ENCODE measurements at places on chromosomes 4 and X.
A peak's percentile ranks its signal among the peaks of the same experiment; 100 is the strongest.

DNA sequence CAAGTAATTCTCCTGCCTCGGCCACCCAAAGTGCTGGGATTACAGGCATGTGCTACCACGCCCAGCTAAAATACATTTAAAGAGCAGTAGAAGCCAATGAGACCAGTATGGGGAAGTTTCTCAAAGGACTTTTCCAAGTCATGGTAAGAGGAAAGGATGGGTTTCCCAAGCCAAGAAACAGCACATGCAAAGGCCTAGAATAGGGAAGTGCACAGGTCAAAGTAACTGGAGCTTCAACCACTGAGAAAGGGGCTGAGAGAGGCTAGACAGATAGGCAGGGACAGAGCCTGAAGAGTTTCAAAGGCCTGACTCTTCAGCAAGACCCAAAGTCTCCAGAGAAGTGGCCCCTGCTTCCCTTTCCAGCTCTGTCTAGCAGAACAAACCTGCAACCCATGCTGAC, 162.1 kb downstream of the CORIN start:
- no peak for DNase-seq
- H3K4me1 ChIP-seq = no peaks in the 10 kb centered on the region
- no peaks in the 10 kb centered on the region for H3K36me3 ChIP-seq
- no peak overlapping the region for H3K27ac ChIP-seq

DNA sequence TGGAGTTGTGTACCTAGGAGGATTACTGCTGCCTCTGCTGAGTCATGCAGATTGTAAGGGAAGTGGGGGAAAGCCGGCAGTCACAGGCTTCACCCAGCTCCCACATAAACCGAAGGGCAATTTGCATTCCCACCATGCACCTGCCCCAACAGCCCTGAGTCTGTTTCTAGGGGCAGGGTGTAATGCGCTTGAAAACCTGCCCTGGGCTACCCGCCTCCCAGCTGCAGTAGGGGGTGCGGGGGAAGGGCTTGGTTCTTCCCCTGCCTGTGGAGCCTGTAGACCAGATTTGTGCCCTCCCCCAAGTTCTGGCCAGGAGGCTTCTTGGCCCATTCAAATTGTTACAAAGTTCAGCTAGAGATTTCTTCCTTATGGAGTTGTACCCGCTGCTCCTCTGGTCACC, 269.2 kb upstream of the DDX53 start:
- no peaks in the 10 kb centered on the region for H3K36me3 ChIP-seq
- H3K27ac ChIP-seq = no peak overlapping the region
- H3K4me1 ChIP-seq = no peaks in the 10 kb centered on the region
- DNase-seq = no peak

DNA sequence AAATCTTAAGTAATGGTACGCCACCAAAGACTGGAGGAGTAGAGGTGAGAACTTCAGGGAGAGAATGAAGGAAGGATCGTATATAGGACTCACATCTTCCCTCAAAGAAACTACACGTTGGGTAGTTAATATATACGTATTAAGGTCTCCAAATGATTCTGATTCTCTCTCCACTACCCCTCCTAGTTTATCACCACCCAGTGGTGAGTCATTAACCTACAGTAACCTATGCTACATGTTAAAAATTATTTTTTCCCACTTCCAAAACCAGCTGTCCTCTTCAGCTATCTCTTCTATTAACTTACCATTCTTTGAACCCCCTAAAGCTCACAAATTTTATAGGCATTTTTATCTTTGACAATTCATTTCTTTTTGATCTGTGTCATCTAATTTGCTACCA, 69.7 kb downstream of the RPS6KA6 start:
- H3K4me1 ChIP-seq = no peaks in the 10 kb centered on the region
- no peak overlapping the region for H3K27ac ChIP-seq
- H3K36me3 ChIP-seq = peaks cover 5% of the 10 kb centered on the region
- no peaks in the 10 kb centered on the region for H3K27me3 ChIP-seq
- DNase-seq = no peak
- H3K4me3 ChIP-seq = no peak overlapping the region

GRCh38 chrX:121585626-121586025, 538.2 kb downstream of the GLUD2 start:
- H3K4me1 ChIP-seq = peaks cover 2% of the 10 kb centered on the region
- no peak overlapping the region for H3K4me3 ChIP-seq
- DNase-seq = no peak
- no peaks in the 10 kb centered on the region for H3K27me3 ChIP-seq
- no peaks in the 10 kb centered on the region for H3K36me3 ChIP-seq
- no peak overlapping the region for H3K27ac ChIP-seq

DNA sequence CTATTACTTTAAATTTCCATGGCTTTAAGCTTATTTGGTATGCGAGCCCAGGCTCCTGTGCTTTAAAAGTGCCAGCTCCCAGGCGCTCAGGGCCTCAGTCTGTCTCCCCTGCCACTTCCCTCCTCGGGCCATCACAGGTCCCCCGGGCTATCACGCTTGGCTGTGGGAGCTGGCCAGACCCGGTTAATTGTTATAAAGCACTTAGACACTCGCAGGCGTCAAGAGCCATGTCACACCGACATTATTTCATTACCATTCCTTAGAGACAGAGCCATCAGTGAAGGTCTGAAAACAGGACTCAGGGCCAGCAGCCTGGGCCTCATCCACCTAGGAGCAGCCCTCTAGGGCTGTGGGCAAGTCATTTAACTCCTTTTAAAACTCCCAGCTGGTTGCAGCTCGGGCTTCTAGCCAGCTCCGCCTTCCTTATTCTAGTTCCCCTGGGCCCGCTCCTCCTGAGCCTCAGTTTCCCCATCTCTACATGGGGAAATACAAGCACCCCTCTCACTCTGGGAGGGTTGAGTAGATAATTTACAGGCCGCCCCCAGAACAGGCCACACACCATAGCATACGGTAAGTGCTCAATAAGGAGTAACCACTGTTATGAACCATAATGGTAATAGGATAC, 99.0 kb downstream of the HMX1 start:
- no peak overlapping the region for H3K4me3 ChIP-seq
- H3K4me1 ChIP-seq = no peaks in the 10 kb centered on the region
- no peak overlapping the region for H3K27ac ChIP-seq
- H3K27me3 ChIP-seq = no peaks in the 10 kb centered on the region
- DNase-seq = no peak
- H3K36me3 ChIP-seq = no peaks in the 10 kb centered on the region

- H3K4me3 ChIP-seq = no peak overlapping the region
- H3K4me1 ChIP-seq = peaks cover 9% of the 10 kb centered on the region
- peaks cover 3% of the 10 kb centered on the region for H3K36me3 ChIP-seq
- DNase-seq = no peak
- no peaks in the 10 kb centered on the region for H3K27me3 ChIP-seq
Measured at GRCh38 chr4:41992967-41993857, 2.9 kb downstream of the SLC30A9 start.

- H3K4me3 ChIP-seq = peak overlapping the region; percentile 96
- no peaks in the 10 kb centered on the region for H3K27me3 ChIP-seq
- peak overlapping the region; percentile 98 for H3K27ac ChIP-seq
- DNase-seq = no peak
- H3K4me1 ChIP-seq = peaks cover 34% of the 10 kb centered on the region
Measured at GRCh38 chr4:56979421-56980072, 851 bp downstream of the POLR2B start.

GRCh38 chr4:110224142-110224541, 25.7 kb upstream of the ELOVL6 start:
- no peak overlapping the region for H3K27ac ChIP-seq
- no peak for DNase-seq

- DNase-seq = no peak
- no peaks in the 10 kb centered on the region for H3K27me3 ChIP-seq
- no peaks in the 10 kb centered on the region for H3K36me3 ChIP-seq
- H3K27ac ChIP-seq = no peak overlapping the region
- peaks cover 14% of the 10 kb centered on the region for H3K4me1 ChIP-seq
- H3K4me3 ChIP-seq = no peak overlapping the region
Measured at GRCh38 chr4:185467101-185467500, 4.4 kb downstream of the CCDC110 start.

DNA sequence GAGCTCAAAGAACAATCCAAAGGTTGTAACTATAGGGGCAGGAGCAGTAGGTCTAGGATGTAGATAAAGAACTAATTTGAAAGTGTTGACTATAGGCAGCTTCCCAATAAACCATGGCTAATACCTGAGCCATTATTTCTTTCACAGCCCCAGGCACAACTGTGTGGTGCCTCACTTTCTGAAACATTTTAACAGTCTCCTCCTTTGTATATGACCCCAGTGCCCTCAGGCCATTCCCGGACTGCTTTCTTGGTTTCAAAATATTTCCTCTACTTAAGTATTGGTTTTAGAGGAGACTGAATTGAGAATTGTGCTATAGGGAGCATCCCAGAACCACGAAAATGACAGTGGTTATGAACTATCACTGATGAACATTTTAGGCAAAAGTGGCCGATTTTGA, 728.7 kb downstream of the IL1RAPL1 start:
- no peak overlapping the region for H3K27ac ChIP-seq
- H3K36me3 ChIP-seq = no peaks in the 10 kb centered on the region
- no peak overlapping the region for H3K4me3 ChIP-seq
- no peaks in the 10 kb centered on the region for H3K4me1 ChIP-seq
- no peak for DNase-seq

DNA sequence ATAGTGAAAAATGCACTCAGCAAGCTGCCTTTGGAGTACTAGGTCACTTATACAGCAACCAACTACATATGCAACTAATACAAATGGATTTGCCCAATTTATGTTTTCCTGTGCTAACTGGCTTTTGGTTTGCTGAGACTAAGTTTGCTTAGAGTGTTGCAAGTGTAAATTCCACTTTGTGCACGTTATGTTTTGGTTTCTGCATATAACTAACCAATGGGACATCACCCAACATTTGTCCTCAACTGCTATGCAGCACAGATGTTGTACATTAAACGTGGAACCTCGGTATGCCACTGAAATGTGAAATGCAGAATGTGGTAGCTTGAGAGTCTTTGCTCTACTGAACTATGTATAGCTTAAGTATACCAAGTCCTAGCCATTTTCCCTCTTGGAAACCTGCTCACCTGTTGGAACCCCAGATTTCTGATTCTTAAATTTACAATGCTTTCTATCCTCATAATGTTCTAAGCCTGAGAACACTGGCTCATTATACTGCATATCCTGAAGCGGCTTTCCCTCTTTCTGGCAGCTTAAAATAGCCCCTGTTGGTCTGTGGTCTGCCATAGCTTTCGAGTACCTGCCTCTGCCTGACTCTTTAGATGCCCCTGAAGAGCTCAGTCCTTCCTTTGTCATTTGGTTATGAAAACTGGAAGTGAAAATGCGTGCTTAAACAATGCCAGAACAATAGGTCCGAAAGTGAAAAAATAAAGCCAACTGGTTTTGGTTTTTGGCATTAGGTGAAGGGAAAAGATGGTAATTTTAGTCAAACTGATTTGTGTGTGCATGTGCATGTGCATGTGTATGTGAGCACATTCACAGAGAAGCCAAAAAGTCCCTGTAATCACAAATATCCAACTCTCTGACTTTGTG, 158.0 kb downstream of the SH2D1A start:
- H3K36me3 ChIP-seq = no peaks in the 10 kb centered on the region
- no peak overlapping the region for H3K4me3 ChIP-seq
- H3K4me1 ChIP-seq = no peaks in the 10 kb centered on the region
- peaks cover 1% of the 10 kb centered on the region for H3K27me3 ChIP-seq
- H3K27ac ChIP-seq = no peak overlapping the region

DNA sequence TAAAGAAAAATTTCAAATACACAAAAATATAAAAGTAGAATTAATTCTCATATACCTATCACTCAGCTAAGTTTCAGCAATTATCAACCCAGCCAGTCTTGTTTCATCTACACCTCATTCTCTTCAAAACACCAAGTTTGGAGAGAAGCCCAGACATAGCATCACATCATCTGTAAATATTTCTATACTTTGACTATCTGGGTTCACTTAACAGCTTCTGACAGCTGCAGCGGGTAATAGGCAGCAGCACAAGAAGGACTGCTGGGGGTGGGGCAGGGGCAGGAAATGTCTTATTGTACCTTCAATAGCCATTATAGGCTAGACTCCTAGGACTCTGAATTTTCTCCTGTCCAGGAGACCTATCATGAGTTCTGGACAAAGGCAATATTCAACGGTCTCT, 54.1 kb downstream of the PHF8 start:
- H3K36me3 ChIP-seq = peaks cover 21% of the 10 kb centered on the region
- H3K27ac ChIP-seq = peak overlapping the region; percentile 69
- no peak for DNase-seq
- H3K27me3 ChIP-seq = no peaks in the 10 kb centered on the region
- no peak overlapping the region for H3K4me3 ChIP-seq
- no peaks in the 10 kb centered on the region for H3K4me1 ChIP-seq

DNA sequence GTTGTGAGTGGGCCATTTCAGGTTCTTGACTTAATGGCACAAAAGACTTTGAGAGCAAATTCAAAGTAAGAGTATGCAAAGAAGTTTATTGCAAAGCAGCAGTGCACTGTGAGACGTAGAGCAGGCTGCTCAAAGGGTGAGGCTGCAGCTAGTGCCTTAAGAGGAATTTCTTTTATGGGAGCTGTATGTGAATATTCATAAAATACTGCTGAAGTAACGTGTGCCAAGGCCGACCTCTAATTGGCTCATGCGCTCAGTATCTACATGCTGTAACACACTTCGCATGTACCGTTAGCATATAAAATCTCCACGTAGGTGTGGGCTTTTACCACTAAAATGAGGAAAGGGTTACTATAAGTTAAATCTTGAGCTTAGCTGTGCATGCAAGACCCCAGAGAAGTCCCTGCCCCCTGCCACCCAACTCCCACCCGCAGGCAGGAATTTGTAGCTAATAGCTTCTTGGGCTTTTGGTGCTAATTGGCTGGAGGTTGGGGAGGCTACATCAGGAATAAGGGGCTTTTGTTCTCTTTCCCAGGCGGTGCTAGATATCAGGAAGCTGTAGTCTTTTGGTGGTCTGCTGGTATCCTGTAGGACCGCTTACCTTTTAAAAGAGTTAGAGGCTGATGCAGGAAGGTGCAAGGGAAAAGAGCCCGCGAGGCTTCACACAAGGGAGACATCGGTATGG, 47.6 kb downstream of the FSTL5 start:
- H3K27me3 ChIP-seq = no peaks in the 10 kb centered on the region
- no peak overlapping the region for H3K27ac ChIP-seq
- no peaks in the 10 kb centered on the region for H3K4me1 ChIP-seq
- DNase-seq = no peak
- no peaks in the 10 kb centered on the region for H3K36me3 ChIP-seq

GRCh38 chr4:31016322-31017061, 296.3 kb downstream of the PCDH7 start:
- H3K27ac ChIP-seq = no peak overlapping the region
- DNase-seq = no peak
- no peaks in the 10 kb centered on the region for H3K36me3 ChIP-seq
- H3K4me1 ChIP-seq = no peaks in the 10 kb centered on the region
- no peaks in the 10 kb centered on the region for H3K27me3 ChIP-seq
- no peak overlapping the region for H3K4me3 ChIP-seq

- no peak for DNase-seq
- H3K27ac ChIP-seq = no peak overlapping the region
- no peak overlapping the region for H3K4me3 ChIP-seq
- peaks cover 6% of the 10 kb centered on the region for H3K4me1 ChIP-seq
- no peaks in the 10 kb centered on the region for H3K36me3 ChIP-seq
- H3K27me3 ChIP-seq = peaks cover 10% of the 10 kb centered on the region
Measured at GRCh38 chrX:24369816-24370215, 9.4 kb downstream of the SUPT20HL1 start.

GRCh38 chr4:4787421-4787820, 72.0 kb upstream of the MSX1 start:
- peaks cover 13% of the 10 kb centered on the region for H3K4me1 ChIP-seq
- H3K27ac ChIP-seq = peak overlapping the region; percentile 40
- DNase-seq = no peak
- no peak overlapping the region for H3K4me3 ChIP-seq
- H3K27me3 ChIP-seq = peaks cover 3% of the 10 kb centered on the region

Measured in memory B cell (primary cell).